Tongue (tissue), 3 donors: ENCODE measurements at places on chromosomes 7 and 10. TPM values are rescaled to one million over a fixed set of nuclear protein-coding genes. Genes with fewer than 3 reads are reported as not detected.
A peak's percentile ranks its signal among the peaks of the same experiment; 100 is the strongest.

The IFIT1B gene
- total RNA-seq: 0.92 TPM

DNA sequence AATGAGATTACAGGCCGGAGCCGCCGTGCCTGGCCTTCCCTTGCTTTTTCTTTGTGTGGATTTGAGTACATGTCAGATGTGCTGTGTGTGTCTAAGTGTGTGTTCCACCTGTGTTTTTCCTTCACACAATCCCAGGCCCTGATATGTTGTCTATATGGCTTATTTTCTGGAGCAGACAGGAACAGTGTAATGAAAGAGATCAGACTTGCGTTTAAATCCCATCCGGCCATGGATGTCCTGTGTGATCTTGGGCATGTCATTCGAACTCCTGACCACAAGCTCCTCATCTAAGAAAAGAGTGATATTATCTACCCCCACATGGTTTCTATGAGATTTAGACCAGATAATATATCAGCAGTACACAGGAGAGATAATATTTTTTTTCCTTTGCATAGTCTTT lies 37.2 kb downstream of the APBB1IP start:
- no peak for DNase-seq

DNA sequence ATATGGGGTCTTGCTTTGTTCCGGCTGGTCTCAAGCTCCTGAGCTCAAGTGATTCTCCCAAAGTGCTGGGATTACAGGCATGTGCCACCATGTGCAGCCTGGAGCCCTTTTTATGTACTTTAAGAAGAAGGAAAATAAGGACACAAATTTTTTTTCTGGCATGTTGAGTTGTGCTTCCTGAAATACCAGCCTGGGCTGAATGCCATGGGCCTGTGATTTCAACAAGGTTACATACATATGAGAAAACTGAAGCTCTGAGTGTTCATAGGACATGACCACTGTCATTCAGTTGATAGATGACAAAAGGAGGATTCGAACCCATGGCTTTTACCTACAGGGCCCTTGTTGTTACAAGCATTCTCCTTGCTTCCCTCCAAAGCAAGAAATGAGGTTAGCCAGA lies 36.1 kb downstream of the ST8SIA6 start:
- no peak for DNase-seq

DNA sequence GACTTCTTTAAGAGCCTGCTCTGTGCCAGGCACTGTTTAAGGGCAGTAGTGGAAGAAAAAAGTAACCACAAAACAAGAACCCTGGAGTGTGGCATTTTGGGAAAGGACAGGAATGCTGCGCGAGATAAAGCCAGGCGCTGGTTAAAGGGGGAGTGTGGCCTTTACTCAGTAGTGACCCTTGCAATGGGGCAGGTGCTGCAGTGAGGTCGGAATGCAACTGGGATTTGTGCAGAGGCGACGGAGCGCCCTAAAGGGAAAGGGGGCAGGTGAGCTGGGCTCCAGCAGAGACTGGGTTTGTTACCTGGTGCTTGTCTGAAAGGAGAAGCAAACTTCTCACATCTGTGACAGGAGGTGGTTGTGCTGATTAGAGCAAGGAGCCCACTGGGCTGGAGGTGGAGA lies 263.6 kb downstream of the ACTR3B start:
- DNase-seq: no peak

DNA sequence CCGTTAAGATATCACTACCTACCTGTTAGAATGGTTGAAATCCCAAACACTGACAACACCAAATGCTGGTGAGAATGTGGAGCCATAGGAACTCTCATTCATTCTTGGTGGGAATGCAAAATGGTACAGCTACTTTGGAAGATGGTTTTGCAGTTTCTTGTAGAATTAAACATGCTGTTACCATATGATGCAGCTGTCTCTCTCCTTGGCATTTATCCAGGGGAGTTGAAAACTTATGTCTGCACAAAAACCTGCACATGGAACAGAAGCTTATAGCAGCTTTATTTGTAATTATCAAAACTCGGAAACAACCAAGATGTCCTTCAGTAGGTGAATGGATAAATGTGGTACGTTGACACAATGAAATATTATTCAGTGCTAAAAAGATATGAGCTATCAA lies 199.5 kb downstream of the BICC1 start:
- DNase-seq: peak; percentile 48

The TUBGCP2 gene
- total RNA-seq: 47.7 TPM

GRCh38 chr7:142381727-142382390 lies 124.0 kb upstream of the PRSS58 start:
- no peak for DNase-seq

DNA sequence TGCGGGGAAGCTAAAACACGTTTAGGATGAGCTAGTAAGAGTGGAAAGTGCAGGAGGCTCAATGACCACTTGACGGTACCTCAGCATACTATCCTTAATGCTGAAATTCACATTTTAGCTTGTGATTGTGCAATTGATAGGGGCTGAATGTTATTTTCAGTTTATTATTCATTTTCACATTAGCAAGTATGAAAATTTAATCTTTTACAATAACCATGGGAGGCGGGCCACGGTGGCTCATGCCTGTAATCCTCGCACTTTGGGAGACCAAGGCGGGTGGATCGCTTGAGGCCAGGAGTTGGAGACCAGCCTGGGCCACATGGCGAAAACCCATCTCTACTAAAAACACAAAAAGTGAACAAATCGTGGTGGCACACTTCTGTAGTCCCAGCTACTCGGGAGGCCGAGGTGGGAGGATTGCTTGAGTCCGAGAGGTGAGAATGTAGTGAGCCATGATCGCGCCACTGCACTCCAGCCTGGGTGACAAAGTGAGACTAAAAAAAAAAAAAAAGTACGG lies 22.0 kb upstream of the ANLN start:
- no peak for DNase-seq

GRCh38 chr7:38105874-38106483 lies 72.1 kb upstream of the STARD3NL start:
- DNase-seq: peak; percentile 70

The CALHM1 gene
- 0.10 TPM for total RNA-seq

DNA sequence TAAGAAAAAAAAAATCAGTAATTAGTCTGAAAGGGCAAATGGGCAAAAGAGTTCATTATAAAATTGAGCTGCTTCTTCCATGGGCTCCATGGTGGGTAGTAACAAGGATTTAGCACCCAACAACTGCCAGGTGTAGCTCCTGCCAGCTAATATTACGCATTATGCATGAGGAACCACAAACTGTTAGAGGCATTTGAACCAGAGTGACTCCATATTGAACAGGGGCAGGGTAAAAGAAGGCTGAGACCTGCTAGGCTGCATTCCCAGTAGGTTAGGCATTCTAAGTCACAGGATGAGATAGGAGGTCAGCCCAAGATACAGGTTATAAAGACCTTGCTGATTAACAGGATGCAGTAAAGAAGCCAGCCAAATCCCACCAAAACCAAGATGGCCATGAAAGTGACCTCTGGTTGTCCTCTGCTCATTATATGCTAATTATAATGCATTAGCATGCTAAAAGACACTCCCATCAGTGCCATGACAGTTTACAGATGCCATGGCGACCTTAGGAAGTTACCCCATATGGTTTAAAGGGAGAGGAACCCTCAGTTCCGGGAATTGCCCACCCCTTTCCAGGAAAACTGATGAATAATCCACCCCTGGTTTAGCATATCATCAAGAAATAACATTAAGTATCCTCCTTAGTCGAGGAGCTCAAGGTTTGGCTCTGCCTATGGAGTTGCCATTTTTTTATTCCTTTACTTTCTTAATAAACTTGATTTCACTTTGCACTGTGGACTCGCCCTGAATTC lies 8.7 kb upstream of the PAPSS2 start:
- no peak for DNase-seq

The CFAP46 gene
- total RNA-seq: 0.41 TPM

The GIMAP5 gene
- total RNA-seq: 23.8 TPM

DNA sequence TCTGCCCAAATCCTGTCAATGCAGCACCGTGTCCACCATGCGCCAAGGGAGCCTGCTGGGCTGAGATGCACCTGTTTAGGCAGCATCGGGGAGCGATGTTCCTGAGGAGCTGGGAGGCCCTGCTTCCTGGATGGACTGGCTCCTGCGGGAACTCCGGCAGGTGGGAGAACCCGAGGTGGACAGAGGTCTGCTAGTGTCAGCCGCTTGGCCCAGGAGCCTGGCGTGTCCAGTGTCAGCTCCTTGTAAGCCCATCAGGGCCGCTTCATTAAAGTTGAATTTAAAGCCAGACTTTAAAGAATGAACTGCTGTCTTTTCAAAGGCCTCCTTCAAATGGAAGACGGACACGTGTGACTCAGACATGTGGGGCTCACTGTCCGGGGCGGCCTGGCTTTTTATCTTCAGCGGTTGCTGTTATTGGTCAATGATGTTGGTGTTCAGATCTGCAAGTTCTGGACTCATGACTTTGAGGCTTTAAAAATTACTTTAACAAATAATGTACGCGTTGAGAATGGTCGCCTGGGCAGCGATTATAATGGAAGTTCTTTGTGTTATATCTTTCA lies 422.5 kb downstream of the DNAJB6 start:
- DNase-seq: no peak

DNA sequence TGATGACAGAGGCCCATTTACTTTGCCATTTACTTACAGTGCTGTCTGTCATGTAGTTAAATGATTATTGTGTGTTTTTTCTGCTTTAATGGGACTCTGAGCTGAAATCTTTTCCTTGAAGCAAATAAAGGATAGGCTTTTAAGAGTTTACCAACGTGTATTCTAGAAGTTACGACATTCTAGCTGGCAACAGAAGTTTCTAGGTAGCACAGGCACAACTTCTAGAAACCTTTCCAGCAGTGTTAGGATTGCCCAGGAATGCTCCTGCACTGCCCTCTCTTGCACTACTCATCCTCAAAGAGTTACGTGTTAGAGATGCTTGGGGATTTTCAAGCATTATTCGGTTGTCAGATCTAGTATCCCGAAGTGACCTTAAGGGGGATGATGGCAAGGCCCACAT lies 42.5 kb upstream of the TMEM236 start:
- no peak for DNase-seq

The CCDC126 gene
- total RNA-seq: 19.5 TPM

DNA sequence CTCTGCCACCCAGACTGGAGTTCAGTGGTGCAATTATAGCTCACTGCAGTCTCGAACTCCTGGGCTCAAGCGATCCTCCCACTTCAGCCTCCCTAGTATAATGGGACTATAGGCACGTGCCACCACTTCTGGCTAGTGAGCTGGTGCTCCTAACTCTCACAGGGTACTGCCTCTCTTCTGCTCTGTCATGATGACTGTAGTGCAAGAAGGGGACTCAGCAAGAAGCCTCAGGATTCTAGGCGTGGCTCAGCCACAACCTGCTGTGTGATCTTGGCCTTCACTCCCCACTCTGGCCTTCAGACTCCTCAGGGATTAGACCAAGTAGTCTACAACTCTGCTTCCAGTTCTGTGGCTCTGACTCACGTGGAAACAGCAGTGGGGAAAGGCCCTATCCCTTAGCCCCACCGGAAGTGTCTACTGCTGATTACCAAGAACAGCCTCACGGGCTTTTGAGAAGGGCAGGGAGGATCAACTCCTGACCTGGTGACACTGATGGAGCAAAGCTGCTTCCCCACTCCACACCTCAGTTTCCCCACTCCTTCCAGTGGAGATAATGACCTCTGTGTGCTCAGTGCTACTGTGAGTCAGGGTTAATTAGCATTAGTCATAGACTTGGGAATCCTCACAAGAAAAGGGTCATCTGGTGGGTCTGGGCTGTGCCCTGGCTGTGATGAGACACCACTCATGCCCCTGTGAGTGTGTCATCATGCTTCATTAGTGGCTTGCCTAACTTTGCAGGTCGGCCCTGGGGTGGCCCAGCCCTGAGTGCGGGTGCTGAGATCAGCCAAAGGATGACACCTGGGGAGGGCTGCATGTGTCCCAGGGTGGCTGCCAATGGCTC lies 41.1 kb downstream of the ZC3HC1 start:
- DNase-seq: no peak

DNA sequence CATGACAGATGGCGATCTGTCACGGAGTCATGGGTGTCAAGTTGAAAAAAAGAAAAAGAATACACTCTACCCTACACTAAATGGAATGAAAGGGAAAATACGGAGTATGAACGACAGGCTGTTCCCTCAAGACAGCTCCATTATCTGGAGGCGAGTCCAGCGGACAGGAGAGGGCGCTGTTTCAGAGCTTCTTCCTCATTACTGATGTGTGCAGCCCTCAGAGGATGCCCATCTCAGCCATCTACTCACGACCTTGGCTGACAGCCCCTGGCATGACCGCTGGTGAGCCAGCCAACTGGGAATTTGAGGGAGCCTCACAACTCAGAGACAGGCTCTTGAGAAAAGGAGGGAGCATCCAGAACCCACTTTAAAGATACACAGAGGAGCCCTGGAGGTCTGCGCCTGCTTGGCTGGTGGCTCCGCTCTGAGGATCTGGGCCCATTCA lies 49.6 kb upstream of the SMNDC1 start:
- peak; percentile 77 for DNase-seq

The HMX2 gene
- not detected for total RNA-seq

DNA sequence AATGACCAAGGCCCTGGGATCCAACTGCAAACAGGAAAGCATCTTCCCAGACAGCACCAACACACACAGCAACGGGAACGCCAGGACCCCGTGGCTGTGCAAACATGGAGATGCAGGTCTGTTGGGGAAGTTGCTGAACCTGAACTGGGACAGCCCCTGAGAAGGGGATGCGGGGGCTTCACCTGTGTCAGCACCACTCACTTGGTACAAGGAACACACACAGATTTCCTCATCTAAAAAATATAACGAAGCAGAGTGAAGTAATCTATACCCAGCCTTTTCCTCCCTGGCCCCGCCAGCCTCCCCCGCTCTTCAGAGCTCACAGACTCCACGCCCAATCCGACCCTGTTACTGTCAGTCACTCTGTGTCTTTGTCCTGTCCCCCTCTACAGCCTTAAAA lies 93.0 kb downstream of the PTPRN2 start:
- DNase-seq: no peak

- no peak for DNase-seq
Measured at GRCh38 chr7:1561036-1561940, 5.3 kb upstream of the TMEM184A start.

- DNase-seq: no peak
Measured at GRCh38 chr7:156116514-156117215, 304.4 kb upstream of the SHH start.

GRCh38 chr10:34814223-34814912 lies 728 bp downstream of the PARD3 start:
- DNase-seq: peak; percentile 86
